Skin of body (tissue), 3 donors: ENCODE measurements at places on chromosomes 3 and 15.

DNA sequence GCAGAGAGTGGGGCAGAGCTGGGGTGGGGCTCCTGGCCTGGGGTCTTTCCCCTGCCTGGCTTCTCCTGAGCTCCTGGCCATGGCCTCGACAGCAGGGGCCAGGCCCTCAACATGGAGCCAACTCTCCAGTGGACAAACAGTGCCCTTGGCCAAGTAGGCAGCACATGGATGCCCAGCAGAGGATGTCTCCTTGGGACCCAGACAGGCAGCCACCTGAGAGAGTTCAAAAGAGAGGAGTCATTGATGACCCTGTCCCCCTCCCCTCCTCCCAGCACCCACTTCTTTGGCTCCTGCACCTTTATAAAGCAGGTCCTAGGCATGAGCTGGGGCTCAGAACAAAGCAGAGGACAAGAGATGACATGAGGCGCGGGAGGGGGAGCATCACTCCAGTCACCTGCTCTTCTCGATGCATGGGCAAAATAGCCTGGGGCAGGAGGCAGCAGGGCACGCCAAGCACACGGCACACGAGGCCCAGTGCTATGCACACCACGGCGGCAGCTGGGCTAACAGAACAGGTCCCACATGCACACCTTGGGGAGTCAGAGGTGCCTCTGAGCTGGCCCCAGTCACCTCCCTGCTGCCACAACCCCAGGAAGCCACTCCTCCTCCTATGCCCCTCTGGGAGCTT, 27.4 kb downstream of the SHISA5 start:
- DNase-seq: no peak

DNA sequence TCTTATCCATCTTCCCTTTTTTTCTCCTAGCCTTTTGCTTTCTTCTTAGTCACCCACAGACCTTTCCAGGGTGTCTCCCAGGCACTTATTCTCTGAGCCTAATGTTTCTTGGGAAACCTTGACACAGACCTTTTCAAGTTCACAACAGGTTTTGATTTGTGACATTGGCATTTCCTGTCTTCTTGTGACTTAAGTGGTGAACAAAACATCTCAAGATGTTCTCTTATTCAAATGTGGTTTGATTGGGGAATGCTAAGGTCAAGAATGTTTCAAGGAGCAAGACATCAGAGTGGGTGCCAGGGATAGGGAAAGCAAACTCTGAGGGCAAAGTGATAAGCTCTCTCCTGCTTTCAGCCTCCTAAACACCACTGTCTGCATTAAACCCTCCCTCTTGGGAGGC, 68.2 kb upstream of the GSK3B start:
- DNase-seq: no peak

DNA sequence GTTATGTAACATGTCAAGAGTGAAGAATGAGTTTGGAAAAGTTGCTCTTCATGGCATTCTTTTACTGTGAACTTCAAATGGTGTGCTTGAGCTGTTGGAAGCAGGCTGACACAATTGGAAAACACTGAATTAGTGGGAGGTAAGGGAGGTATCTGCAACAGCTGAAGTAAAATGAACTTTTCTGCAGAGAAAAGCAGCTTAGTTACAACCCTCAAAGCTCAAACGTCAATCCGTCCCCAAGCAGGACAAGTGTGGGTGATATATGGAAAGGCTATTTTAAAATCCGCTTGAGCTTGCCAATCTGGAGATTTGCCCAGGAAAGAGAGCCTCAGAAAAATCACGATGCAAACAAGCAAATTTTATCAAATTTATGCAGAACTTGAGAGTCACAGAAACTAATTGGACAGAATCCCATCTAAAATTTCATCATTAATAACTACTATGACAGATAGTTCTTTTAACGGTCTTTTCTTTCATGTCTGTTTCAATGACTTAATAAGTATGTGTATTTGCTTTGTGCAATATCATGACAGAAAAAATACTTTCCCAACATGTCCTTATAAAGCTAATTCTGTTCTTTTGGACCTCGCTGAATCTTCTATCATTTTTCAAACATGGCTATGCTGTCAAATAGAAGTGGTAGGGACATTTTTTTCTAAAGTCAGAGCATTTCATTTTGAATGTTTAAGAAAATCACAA, 266.6 kb upstream of the SLITRK3 start:
- peak; percentile 43 for DNase-seq

DNA sequence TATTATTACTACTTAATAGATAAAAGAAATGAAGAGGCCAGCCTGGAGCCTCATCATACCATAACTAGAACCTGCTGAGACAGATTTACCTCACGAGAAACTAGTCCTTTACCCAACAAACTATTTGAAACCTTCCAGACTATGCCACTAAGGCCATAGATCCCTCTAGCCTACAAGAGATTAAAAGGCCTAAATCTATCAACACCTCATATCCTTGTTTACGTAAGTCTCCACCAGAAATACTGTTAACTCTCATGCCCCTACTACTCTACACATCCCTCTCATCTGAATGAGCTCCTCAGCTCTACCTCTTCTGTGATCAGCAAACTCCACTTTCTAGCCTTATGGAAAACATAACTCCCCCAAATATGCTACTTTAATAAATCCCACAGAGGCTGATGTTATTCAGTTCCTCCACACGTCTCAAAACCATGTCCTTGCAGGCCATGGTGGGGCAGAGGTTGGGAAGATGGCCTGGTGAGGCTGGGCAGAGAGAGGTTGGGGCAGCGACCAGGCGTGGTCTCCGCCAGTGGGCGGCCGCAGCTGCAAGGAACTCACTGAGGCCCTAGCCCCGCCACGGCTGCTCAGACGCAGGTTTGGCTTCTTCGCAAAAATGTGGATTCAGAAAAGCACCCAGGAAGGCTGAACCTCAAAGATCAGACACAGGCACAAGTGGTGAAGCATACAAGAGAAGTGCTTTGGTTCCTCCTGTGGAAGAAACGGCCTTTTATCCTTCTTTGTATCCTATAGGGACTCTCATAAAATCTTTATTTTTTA, 65.8 kb downstream of the GSK3B start:
- no peak for DNase-seq

DNA sequence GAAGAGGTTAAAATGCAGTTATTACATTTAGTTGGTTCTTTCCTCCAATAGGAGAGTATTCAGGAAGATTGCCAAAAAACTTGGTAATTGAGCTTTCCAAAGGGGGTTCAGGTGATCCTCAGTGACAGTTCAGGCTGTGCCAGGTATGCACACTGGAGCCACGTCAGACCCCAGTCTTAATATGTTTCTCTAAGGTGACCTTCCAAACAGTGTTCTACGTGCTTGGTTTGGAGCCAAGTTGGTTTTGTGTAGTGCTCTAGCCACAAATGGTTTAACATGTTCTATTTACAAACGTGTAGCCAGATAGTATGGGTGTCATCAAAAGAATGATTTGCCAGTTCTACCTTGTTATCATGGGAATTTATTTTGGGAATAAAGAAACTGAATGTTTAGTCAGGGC, 21.0 kb downstream of the CTDSPL start:
- no peak for DNase-seq

DNA sequence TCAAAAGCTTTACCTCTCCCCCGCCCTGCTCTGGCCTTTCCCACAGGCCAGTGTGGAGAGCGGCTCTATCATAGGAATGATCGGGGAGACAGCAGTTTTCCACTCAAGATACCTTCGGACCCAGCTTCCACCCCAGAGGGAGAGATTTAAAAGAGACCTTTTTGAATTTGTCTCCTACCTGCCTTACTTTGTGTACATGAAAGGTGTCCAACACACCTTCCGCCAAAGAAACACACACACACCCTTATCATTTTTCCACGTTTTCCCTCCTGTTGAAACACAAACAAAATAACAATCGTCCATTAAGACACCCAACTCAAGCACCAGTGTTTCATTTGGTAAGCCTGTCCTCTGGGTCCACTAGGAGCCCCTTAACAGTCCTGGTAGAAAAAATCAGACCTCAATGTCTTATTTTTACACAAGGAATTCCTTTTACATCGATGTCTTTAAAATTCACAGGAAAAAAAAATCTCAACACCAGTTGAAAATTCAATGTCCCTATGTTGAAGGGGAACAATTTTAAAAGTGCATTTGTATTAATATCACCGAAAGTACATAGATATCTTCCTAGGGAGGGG, 4.0 kb downstream of the HES1 start:
- DNase-seq: no peak

DNA sequence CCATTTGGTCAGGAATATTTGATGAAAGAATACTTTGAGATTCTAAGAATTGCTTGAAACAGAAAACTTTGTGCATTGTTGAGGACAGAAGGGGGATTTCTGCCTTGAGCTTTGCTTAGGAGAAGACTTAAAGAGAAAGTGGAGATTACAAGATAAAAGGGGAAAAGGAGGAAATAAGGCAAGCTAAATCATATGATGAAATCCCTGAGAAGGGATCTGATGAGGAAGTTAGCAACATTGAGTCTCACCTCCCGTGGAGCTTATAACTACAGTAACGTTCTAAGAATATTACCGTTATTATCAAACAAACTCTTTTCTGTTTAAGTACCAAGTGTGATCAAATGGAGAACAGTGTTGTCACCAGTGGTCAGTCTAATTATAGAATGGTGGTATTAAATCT, 414.7 kb upstream of the NAALADL2 start:
- no peak for DNase-seq

GRCh38 chr15:77568014-77568972, 64.4 kb downstream of the LINGO1 start:
- DNase-seq: no peak

- DNase-seq: no peak
Observed at GRCh38 chr3:196344663-196345062, 6.5 kb upstream of the TM4SF19 start.

DNA sequence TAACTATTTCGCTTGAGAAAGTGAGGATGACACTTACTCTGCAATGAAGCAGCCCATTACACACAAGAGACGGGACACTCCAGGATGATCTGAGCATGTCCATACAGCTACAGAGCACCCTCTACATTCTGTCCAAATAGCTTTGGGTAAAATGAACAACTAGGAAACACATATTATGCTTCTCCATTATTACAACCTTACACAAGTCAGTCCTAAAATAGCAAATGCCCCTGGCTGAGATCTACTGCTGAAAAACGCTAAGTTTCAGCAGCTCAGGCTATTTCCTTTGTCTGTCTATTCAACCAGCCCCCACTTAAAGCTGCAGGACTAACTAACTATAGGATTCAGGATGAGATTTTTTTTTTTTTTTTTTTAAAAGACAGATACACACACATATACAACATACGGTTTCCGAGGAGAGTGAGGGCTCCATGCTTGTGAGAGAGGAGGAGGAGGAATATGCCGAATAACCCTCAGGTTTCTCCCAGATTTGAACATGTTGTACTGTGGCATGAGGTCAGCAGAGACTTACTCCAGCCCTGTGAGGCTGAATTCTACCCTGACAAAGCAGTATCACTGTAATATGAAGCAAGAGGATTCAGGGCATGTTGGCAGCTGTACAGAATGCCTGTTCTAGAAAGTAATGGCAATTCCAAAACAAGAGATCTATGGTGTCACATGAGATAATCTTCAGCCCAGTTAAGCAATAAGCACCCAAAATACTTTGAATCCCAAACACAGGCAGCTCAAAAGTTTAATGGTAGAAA, 117.3 kb upstream of the PLXND1 start:
- no peak for DNase-seq

- no peak for DNase-seq
Observed at GRCh38 chr3:194245975-194246561, 105.1 kb downstream of the CPN2 start.

DNA sequence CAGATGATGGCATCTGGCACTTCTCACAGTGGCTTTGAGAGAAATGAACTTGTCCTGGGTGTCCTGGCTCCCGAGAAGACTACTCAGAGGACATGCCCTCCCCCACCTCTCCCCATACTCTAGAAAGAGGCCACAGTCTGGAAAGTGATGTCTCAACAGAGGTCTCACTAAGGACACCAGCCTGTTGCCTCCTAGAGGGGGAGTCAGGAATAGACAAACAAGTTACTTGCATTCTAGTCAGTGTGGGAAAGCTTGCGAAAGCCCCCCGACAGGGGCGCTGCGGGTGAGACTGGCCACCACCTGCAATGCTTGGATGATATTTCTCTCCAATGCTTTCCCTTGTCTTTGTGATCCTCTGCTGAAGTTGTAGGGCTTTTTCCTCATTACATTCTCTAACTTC, 17.2 kb downstream of the B4GALT4 start:
- no peak for DNase-seq

DNA sequence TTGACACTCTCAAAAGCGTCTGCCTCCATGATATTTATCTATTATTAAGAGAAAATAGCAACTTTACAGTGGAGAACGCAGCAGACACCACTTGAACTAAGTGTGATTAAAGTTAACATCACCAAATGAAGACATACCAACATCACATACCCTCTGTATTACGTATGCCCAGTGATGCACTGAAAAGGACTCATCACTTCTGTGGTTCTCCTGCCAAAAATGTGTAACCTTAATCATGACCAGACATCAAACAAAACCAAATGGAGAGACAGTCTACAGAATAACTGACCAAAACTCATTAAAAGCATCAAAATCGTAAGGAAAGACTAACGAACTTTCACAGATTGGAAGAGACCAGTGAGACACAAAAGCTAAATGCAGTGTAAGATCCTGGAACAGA, 103.2 kb downstream of the PPP2R3A start:
- no peak for DNase-seq

DNA sequence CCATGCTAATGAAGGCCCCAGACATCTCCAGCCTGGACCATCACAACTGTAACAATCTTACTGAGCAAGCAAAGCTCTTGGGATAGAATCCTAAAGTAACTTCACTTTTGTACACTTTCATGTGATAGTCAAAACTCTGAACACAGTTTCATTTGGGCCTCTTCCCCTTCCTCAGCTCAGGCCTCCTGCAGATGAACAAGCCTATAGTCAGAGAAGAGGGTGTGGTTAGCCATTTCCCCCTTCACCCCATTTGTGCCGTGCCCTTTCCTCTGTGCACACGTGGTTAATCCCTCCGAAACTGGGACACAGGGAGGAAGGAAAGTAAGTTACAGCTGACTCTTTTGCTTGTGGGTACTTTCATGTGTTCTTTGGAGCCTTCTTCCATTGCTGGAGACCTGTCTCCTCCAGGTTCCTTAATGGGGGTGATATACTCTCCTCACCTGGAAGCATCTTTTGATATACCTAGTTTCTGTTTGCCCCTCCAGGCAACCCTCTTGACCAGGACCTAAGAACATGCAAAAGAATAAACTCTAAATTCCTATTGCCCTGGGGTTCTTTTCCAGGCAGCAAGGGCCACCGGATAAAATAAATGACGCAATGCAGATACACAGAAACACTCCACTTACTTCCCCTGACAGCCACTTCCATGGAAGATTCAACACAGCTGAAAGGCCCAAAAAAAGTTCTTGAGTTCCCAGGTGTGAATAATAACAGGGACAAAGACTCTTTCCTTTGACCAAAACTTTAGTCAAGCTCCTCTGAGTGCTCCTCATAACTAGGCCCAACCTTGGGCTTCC, 29.6 kb upstream of the CSTA start:
- DNase-seq: no peak

DNA sequence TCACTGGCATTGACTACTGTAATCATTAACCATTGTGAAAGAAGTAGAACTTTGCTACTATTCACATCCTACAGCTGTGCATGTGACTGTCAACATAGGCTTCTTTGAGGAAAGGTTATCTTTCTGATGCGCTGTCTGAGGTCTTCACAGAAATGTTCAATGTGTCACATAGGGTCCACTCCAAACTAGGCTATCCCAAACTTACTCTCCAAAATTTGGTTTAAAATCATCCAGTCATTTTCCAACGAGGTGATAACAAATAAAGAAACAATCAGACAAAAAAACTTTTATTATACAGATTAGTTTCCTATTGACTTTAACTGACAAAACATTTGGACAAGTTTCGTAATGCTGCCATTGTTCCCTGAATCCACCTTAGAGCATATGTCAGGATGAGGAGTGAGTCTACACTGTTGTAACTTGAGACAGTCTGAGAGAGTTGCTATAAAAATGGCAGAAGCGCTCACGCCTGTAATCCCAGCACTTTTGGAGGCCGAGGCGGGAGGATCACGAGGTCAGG, 511.6 kb downstream of the PLOD2 start:
- no peak for DNase-seq
